GM10248 (cell line): ENCODE measurements at places on chromosomes 16 and 17.

DNA sequence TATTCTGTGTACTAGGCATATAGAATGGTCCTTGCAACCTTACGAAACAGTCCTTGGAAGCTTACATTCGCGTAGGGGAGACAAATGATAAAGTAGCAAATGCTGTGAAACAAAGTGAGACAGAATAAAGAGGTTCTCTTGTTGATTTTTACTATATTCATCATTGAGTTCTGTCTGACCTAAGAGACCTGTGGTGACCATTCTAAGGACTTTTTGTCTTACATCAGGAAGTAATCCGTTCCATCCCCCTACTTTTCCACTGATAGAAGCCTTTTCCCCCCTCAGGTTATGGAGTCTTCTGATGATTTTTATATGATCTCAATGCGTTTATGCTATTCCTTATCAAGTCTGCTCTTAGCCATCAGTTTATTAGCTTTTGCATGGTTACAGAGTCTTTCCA lies 66.8 kb upstream of the RASL10B start:
- no peak for DNase-seq

GRCh38 chr16:51050377-51050706 lies 100.7 kb downstream of the SALL1 start:
- no peak for DNase-seq

DNA sequence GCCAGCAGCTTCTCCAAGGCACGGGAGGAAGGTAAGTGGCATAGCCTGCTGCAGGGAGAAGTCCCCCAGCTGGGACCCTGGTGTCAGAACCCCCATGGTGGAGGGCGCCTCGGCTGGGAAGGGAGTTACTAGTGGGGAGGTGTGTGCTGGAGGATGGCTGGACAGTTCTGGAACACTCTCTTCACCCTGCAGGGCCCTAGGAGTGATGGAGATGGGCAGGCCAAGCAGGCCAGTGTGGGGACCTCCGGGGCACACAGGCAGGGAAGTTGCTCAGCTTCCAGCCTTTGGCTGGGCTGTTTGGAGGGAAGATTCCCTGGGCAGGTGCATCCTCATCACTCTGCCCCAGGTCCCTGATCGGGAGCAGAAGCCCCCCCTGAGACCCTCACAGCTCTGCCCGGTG lies 696 bp downstream of the C17orf99 start:
- no peak for DNase-seq

GRCh38 chr16:4271176-4272113 lies 1.4 kb downstream of the TFAP4 start:
- DNase-seq, result peak; percentile 93

DNA sequence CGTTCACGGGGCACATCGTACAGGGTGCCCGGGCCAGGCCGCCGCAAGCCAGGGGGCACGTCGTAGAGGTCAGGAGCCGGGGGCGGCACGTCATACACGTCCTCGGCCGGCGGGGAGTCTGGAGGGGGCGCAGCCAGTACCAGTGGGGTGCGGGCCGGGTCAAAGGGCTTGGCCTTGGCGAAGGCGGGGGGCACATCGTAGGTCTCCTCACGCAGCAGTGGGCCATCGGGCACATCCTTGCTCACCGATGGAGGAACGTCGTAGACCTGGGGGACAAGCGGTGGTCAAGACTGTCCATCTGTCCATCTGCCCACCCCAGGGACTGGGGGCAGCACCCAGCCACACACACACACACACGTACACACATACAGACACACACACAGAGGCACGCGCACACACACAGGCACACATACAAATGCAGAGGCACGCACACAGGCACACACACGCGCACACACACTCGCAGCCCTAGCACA lies 15.7 kb downstream of the BCAR1 start:
- DNase-seq, result no peak

DNA sequence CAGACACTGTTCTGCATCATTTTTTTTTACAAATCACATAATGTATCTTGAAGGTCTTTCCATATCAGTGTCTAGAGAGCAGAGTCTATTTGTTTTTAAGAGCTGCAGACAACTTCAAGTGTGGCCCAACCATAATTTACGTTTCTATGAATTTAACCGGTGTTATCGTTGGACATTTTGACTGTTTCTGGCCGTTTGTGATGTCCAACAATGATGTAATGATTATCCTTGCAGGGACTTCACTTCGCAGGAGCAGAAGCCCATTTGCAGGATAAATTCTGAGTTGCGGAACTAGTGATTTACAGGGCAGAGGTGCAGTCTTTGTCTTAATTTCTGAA lies 26.9 kb upstream of the HLF start:
- no peak for DNase-seq

DNA sequence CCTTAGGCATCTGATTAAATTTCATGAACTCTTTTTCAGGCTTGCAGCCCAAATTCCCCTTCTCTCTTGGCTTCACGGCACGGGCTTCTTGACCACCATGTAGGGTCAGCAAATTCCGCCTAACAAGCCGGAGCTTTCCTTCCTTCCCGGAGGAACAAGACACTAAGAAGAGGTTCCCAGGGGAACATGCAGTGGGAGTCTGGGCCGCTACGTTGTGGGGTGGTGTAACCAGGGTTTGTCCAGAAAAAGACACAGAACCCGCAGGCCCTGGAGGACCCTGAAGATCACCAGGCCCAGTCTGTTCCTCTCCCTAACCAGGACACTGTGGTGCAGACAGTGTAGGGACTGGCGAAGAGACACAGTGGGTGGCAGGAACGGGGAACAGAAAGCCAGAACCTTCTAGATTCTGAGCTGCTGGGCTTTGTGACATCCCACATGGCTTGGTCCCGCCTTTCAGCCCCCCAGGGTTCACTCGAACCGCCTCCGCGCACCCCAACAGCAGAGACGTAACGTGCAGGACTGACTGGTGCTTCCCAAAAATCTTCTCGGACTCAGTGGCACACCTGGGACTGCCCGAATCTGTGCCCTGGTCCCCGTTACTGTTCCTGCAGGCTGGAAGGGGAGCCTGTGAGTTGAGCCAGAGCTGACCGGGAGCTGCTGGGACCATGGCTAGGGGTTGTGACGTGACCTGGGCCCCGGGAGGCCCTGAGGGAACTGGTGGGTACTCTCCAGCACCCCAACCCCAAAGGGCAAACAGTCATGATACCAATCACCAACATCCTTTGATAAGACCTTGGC lies 55.2 kb downstream of the TBC1D16 start:
- DNase-seq, result no peak

DNA sequence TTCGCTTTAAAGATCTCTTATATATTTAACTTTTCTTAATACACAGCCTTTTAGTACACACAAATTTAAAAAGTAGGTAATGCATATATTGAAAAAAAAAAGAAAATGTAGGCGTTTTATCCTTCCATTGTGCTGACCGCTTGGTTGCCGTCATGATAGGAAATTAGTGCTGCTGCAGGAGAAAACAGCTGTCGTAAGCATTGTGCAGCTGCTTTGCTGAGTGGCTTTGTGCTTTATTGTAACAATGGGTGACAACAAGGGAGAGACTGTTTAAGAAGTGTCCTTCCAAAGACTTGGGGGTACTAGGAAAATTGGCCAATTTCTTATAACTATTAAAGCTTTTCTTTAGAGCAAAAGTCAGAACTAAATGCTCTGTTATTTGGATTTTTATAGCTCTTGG lies 5.0 kb downstream of the HERPUD1 start:
- no peak for DNase-seq

DNA sequence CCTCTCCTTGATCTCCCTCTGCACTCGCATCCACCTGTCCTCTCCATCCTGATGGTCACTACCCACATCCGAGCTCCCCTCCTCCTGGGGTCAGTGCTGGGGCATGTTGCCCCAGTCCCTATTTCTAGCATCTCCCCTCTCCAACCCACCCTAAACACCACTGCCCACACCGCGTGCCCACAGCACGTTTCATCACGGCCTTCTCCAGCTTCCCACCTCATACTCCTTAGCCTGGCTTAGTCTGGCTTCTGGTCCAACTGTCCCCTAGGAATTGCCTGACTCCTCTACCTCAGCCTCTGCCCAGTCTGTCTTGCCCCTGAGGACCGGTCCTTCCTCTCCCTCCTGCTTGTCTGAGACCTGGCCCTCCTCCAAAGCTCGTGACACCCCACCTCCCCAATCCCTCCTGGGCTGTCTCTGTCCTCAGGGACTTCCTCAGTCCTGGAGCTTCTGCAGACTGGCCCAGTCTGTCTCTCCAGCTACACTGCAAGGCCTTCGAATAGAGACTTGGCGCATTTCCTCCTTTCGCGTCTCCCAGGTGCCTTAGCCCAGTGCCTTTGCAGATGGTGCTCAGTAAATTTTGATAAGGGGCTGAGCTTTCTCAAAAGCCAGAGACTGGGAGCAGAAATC lies 4.9 kb downstream of the ALOX15 start:
- DNase-seq, result no peak

- peak; percentile 5 for DNase-seq
Measured at GRCh38 chr16:12021578-12022253, 45.2 kb downstream of the SNX29 start.

DNA sequence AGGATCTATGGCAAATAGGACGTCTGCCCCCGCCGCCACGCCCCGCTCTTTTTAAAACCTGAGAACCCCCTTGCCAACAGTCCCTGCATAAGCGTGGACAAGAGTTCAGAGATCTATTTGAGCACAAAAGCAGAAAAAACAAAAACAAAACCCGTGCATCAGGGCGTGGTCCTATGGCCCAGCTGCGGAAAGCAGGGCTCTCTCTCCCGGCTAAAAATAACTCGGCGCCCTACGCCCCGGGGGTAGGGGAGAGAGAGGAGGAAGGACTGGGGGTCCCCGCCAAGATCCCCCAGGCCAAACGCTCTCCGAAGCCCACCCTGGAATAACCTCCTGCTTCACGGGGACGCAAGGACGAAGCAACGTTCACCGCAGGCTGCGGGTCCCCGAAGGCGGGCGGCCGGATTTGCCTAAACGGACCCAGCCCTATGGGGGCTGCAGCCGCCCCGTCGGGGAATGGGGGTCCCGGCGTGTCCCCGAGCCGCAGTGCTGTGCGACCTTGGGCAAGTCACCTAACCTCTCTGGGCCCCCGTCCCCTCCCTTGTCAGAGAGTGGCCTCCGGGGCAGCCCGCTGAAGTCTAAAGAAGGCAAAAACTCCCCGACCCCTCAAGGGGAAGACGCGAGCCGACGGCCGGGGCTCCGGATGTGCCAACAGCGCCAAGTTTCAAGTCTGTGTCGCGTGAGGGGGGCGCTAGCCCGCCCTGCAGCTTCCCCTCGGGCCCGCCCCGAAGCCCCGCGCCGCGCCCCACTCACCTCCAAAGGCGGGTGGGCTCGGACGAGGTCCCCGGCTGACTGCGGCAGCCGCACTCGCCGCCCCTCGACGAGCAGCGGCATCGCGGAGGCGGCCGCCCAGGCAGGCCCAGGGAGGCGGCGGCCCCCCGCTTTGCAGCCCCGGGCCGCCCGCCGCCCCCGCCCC lies 477 bp downstream of the NTAN1 start:
- DNase-seq, result no peak

GRCh38 chr17:45910667-45911066 lies 16.3 kb downstream of the MAPT start:
- DNase-seq, result no peak

- DNase-seq, result no peak
Measured at GRCh38 chr17:28812748-28813377, 29.7 kb downstream of the FAM222B start.
